ENCODE measurements at places on chromosomes 5 and 9.

GRCh38 chr9:76911971-76912370 lies 6.1 kb upstream of the PRUNE2 start:
- DNase-seq = no peak

DNA sequence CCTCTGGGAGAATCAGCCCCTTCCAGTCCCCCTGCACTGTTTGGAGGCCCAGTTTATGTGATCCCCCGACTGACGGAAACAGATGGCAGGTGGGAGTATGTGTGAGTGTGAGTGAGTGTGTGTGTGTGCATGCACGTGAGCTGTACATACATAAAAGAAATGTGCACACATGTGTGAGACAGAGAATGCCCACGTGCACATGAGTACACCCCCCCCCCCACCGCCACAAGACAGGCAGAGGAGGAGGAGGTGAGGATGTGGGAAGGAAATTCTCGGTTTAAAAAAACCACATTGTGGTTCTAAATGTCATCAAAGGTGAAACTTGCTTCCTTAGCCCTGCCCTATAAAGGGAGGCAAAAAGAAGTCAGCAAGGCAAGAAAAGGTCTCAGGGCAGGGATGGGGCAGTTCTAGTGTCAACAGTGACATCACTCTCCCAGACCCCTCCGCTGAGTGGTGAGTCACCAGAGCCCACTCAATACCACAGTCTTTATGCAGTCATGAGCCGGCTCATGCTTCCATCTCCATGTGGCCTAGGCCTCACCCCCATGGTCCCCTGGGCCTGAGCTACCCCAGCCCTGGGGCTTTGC lies 79.2 kb upstream of the HSPA9 start:
- no peak for DNase-seq

GRCh38 chr5:81363093-81363871 lies 30.7 kb downstream of the ACOT12 start:
- DNase-seq = no peak

GRCh38 chr5:104952876-104953275 lies 1390.3 kb upstream of the NUDT12 start:
- no peak for DNase-seq

GRCh38 chr5:55030676-55031369 lies 6.8 kb downstream of the GZMK start:
- no peak for DNase-seq

- DNase-seq = no peak
Measured at GRCh38 chr9:133906932-133907910, 84.9 kb downstream of the VAV2 start.

- DNase-seq = no peak
Measured at GRCh38 chr5:980001-980588, 28.5 kb upstream of the NKD2 start.

- DNase-seq = no peak
Measured at GRCh38 chr5:66987949-66988838, 208.4 kb downstream of the CD180 start.

DNA sequence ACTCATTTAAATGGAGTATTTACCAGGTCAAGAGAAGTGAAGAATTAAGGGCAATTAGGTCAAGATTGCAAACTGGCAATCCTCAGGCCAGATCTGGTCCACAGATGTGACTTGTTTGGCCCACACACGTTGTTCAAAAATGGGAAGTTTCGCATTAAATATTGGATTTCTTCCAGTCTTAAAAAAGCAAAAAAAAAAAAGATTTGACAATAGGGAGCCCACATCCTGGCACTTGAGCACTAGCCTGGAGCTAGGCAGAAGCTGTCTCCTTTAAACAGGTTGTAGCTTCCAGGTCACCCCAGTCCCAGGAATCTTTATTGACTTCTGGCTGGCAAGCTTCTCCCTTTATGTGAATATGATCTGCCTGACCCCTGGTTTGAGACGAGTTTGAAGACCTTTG lies 520.4 kb downstream of the RAB3C start:
- DNase-seq = no peak

GRCh38 chr5:171272996-171273970 lies 35.8 kb upstream of the TLX3 start:
- DNase-seq = peak; percentile 2

DNA sequence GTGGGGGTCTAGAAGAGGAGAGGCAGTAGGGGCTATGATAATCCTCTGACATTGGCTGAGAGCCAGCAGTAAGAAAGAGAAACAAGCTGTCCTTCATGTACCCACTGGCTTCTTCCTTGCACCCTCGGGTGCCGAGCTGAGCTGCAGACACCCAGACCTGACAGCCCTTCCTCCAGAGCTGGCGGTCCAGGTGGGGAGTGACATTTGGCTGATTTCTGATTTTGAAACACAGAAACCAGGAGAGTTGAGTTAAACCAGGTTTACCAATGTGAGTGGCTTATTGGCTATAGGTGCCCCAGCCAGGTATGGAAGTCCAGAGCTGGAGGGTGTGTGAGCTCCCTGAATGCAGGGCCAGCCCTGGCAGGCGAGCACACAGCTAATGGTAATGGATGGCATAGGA lies 59.2 kb downstream of the GADD45G start:
- no peak for DNase-seq

DNA sequence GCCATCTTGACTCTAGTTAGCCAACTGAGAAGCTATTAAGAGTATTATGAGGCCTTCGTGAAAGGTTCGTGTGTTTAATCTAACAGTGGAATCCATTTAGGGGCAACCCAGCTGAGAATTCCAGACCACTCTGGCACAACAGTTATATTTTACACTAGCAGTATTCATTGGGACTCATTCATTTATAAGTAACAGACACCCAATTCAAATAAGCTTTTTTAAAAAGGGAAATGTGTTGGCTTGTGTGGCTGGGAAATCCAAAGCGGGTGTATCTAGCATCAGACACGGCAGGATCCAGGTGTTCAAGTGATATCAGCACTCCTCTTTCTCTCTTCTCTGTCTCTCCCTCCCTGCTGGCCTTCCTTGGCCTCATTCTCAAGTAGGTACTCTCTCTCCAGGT lies 46.0 kb upstream of the SHC3 start:
- no peak for DNase-seq

- DNase-seq = no peak
Measured at GRCh38 chr5:91848453-91848852, 465.3 kb upstream of the ARRDC3 start.

DNA sequence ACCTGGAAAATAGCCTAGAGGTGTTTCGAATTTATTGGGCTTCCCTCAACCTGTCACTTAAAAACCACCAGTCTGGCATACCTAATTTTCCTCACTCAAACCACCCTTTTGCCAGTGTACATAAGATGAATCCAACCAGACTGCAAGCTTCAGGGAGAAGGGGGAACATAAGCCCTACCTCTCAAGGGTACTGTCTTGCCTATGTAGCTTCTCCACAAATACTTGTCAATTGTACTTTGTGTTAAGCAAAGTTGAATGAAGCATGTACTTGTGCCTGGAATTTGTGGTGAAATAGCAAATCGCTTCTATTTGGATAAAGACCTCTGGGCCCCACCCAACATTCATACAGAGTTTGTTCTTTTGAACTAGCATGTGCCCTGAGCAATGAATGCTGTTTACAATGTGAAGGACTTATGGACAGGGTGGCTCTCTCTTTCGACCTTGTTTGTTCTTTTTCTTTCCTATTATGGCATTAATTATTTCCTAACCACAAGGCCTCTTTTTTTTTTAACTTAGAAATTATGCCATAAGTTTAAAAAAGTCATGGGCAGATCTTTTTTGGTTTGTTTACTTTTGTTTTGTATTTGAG lies 580.2 kb downstream of the EBF1 start:
- no peak for DNase-seq

DNA sequence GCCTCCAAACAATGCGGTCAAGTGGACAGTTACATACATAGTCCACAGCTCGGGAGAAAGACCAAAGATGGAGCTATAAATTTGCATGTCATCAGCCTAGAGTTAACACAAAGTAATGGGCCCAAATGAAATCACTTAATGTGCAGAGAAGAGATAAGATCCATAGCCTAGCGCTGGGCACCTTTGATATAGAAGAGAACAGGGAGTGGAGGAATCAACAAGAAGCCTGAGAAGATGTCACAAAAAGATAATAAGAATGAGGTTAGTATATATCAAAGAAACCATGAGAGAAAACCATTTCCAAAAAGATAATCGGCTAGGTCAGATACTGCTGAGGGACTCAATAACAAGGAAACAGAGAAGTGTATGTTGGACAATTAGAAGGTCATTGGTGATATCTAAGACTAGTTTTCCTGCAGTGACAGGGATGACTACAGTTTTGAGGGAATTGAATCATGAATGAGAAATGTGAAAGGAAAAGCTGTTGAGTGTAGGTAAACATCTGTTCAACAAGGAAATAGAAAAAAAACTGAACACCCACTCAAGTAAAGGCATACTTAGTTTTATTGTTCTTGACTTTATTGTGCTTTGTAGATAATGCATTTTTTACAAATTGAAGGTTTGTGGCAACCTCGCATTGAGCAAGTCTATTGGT lies 68.7 kb upstream of the CDH6 start:
- DNase-seq = no peak

GRCh38 chr5:155303120-155303519 lies 289.6 kb downstream of the KIF4B start:
- no peak for DNase-seq

Data from NCI-H446 (cell line).